Esophagus squamous epithelium (tissue), 5 donors: ENCODE measurements at places on chromosomes 3 and 15.

DNA sequence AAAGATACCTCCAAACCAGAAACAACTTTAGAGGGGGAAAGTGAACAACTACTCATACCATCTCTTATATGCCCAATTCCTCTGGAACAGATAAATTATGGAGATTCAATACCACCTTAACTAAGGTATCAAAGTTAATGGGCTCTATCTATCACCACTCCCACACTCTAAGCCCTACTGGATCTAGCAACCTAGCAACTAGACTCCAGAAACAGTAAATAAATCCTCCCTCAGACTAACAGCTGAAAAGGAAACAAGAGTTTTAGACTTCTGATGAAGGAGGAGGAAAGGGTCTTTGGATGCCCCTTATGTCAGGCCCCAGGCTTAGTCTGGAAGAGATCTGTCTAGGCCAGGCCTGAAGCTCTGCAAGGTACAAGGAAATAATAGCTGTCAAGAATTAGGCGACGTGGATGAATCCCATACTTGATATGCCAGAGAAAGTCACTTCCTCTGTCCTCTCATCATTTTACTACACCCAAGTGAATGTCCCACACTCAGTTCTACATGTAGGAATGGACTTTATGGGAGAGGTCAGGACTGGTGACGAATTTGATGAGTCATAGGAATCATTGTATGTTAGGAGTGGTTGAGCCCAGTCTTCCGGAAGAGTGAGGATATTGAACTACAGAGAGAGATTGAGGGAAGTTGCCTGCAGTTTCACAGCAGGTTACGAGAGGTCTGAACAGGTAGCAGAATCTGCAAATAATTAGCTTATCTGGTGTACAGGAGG is 113.8 kb downstream of the AKAP13 start:
- DNase-seq, result no peak

DNA sequence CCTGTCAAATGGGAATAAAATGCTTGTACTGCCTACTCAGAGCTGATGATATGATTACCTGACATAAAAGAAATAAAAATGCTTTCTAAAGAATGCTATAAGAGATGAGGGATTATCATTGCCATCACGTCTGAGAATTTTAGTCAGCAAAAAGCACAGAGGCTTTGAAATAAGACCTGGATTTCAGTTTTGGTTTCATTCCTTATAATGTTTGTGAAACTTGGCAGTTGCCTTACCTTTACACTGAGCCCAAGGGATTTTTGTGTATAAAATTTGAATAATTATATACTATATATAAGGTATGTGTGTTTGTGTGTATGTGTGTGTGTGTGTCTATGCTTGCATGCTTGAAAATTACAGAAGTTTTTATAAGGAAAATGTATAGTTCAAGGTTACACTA is 634.8 kb upstream of the BCHE start:
- no peak for DNase-seq

GRCh38 chr3:28703843-28704242 is 355.2 kb upstream of the AZI2 start:
- DNase-seq, result no peak

DNA sequence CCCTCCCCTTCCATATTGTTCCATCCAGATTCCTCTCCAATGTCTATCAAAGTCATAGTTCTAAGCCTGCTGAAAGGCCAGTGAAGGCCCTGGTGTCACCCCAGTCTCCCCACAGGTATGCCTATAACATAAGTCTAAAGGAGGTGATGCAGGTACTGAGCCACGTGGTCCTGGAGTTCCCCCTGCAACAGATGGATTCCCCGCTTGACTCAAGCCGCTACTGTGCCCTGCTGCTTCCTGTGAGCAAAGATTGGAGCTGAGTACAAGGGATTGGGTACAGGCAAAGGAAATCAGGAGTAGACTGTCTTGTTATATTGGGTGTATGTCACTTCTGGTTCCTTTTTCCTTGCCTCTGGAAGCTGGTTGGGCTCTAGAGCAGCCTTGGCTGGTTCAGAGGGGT is 8.2 kb downstream of the EIF2B5 start:
- no peak for DNase-seq

DNA sequence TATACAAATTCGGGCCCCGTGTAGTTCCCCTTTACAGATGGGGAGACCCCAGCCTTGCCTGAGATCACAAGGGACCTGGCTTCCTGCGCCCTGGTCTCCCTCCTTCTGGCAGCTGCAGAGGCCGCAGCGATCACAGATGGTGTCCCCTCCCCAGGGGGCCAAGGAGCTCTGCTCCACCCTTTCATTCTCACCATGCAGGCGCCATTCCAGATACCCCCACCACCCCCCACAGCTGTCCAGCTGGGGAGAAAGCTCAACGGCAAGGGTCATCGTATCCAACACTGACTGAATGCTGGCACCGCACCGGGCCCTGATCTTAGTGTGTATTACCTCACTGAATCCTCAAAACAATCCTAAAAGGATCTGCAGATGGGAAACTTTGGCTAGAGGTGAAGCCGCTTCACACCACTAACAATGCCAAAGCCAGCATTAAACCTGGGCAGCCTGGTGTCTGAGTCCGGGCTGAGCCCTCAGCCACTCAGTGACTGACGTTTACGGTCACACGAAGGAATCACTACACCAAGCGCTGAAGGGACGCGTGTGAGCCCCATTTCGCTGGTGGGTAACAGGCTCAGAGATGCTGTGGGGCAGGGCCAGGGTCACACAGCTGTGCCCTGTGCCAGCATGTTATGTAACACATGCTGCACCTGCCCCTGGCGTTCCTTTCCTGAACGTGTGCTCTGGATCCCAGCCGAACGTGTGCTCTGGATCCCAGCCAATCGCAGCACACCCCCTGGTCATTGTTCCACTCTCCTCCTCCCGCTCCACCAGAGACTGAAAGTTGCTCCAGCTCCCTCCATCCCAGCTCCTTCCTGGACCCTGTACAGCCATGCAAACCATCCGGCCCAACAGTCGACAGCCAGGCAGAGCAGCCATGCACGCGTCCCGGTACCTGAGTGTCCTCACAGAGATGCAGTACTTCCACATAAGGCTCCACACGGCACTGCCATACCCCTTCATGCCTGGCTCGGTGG is 51.8 kb downstream of the IQSEC1 start:
- no peak for DNase-seq

GRCh38 chr15:86036243-86036642 is 43.4 kb upstream of the AGBL1 start:
- DNase-seq, result no peak

DNA sequence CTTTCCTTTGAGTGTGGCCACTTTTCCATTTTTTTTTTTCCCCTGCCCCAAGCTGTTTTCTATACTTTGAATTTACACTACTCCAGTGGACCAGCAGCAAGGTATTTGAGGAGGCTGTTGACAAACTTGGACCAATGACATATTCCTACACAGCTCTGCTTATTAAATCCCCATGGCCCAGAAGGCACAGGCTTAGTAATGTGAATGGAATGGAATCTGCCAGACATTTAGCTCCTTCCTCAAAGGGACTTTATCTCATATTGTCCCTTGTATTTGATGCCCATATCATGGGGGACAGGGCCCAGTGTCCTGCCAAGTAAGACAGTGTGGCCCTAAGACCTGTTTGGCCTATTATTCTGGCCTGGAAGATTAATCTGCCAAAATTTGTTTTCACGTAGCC is 107.5 kb downstream of the CHCHD6 start:
- DNase-seq, result no peak

DNA sequence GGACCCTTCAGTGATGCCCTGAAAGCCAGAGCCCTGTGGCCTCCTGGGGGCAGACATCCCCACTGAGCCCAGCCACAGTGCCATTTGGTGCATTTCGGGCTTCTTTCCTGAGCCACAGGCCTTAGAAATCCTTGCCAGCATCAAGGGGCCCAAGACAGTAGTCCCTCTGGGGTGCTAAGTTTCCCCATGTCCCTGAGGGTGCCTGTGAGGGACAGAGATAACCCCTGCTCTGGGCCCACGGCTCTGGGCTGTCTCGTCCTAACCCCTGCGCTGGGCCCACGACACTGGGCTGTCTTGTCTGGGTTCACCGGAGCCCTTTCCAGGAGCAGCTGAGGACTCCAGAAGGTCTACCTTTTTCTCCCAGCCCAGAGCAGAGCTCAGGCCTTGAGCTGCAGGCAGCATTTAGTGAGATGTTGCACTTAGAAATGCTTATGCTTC is 45.1 kb upstream of the FGD5 start:
- DNase-seq, result no peak

- DNase-seq, result no peak
Measured at GRCh38 chr3:63462732-63463131, 184.6 kb downstream of the SYNPR start.

DNA sequence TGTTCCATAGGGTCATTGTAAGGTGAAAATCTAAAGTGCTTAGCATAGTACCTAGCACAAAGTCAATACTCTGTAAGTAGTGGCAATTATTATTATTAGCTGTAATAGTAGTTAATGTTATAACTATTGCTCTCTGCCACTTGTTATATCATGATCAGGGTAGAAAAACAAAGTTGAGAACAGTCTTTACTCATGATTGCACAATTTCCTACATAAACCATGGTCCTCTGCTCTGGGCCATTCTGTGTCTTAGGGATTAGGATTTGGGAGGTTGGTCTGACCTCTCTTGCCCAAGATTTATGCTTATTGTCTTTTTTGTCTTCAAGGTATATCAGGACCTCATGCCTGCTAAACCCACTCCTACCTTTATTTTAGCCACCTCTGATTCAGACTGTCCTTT is 4.3 kb upstream of the LRRC58 start:
- no peak for DNase-seq

GRCh38 chr3:67305160-67305559 is 307.1 kb downstream of the KBTBD8 start:
- DNase-seq, result no peak

DNA sequence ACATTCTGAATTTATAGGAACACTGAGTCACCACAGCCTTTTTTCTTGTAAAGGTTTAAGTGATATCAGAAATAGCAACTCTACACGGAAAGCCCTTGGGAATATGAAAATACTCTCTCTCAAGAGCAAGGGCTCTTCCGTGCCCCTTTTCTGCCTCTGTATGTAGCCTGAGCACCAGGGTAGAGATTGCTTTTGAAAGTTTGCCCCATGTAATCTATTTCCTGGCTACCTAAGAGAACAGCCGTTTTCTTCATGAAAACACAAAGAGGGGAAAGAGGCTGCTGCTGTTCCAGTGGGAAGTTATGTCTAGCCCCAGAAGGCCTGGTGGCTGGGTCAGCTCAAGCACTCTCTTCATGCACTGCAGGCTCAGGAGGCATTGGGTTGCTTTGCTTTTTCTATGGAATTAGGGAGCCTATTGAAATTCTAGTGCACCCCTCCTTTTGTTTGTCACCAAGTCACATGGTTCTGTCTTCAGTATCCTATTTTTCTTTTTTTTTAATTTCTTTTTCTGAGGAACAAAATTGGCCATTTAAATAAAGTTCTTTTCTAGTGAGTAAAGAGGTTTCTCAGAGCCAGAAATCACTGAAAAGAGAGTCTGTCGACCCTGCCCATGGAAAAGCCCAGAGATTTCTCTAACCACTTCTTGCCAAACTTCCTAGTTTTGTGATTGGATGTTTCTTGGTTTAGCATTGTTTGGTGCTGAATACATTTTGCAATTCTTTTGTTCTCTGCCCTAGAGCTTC is 39.5 kb downstream of the TIGIT start:
- DNase-seq, result no peak

DNA sequence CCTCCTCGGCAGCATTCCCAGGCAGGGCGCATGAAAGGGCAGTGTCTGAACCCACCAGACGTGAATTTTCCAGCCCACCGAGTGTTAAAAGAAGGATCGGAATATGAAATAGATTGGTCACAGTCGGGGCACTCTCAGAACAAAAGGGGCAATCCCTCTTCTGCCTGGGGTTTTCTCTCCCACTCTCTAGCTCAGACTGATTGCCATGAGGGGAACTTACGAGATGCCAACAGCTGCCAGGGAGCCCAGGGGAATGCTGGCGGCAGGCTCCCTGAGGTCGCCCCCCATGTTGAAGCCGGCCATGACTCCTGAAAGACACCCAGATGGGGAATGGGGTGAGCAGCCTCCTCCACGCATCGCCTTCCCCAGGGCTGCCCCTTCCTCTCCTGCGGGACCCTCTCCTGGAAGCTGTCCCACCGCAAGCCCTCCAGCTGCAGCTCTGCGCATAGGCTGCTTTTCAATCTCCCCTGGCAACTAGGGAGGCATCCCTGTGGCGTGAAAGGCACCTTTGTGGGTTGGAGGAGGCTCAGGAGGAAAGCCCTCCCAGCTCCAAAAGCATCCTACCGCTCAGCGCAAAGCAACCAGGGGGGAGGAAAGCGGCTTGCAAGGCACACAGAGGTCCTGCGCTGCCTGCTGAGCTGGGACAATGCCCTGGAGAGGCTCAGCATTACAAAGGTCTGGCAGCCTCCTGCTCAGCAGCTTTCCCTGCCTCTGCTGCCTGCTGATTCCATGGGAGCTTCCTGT is 64.8 kb upstream of the HEG1 start:
- DNase-seq, result no peak

DNA sequence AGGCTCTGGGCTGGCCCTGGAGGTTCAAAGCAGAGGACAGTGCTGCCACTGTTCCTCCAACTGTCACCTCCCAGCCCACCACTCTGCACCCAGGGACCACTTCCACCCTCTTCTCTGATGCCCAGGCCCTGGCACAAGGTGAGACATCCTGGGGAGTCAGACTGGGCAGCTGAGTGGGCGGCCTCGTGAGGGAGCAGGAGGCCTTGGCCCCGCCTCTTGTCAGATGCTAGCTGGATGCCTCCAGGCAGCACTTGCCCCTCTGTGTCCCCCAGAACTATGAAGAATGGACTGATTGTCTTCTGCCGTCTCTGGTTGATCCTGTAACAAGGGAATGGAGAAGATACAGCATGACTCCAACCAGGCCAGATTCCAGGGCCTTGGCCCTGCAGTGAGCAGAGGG is 191.0 kb upstream of the LINGO1 start:
- no peak for DNase-seq

- no peak for DNase-seq
Measured at GRCh38 chr3:149442043-149442442, 32.5 kb upstream of the TM4SF4 start.

DNA sequence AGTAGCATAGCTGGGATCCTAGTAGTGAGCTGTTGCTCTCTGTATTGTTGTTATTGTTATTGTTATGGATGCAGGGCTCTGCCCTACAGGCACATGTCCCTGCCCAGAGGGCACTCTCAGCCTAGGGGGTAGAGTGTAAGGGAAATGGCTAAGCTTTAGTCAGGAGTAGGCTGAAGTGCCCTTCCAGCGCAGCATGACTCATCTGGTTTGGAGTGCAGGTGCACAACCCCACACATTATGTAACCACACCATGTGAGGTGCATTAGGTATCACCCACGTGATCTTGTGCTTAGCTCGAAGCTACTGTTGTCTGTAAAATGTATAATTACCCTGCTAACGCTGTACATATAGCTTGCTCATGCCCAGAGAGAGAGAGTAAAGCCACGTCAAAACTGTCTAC is 48.3 kb upstream of the TIPARP start:
- DNase-seq, result no peak

GRCh38 chr3:151686257-151686656 is 47.5 kb upstream of the AADACL2 start:
- no peak for DNase-seq

DNA sequence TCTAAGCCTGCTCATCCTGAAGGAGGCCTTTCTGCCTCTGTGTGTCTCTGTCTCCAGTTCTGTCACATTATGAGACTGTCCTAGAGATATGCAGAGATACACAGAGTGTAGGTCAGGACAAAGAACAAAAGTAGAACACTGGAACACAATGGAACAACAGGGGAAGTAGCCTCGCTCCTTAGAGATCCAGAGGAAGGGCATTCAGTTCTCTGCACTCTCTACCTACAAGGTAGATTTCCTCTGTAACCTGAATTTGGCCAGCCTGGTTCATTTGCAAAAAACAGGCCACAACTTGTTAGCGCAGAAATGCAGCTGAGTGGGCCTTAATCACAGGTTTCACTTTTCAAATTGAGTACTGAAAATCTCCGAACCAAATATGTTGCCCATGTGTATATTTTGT is 19.4 kb downstream of the NEK10 start:
- no peak for DNase-seq
